ENCODE measurements at places on chromosomes 12 and 14.

- DNase-seq, result peak; percentile 3
These were observed 1.1 kb downstream of the GCH1 start for GRCh38 chr14:54901380-54902142.

DNA sequence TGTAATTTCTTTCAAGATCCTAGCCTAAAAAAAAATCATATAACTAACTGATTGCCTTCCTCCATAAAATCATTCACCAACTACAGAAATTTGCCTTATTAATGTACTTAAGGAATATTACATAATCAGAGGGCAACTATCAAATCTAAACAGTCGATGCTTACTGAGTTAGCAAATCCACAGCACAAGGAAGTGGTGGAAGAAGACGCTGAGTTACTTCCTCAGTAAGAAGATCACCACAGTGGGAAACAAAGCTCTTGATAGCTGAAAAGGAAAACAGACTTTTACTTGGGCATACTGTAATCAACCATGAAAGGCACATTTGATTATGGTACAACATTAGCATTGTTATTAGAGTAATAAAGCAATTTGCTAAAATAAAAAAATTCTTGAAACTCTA is 48.7 kb downstream of the HEATR5A start:
- no peak for DNase-seq

DNA sequence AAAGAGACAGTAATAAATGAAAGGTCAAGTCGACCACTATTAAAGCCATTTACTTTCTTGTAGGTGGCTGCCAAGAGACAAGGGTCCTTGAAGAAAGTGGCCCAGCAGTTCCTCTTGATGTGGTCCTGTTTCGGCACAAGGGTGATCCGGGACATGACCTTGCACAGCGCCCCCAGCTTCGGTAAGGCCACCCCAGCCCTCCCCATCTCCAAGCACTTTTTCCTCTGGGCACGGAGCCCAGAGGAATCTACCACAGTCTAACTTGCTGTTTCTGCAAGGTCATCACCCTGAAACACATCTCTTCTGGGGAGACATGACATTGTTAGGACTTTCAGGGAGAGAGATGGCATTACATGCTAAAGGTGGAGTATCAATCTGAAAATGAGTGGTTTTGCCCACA is 53.8 kb upstream of the RIC8B start:
- DNase-seq, result no peak

DNA sequence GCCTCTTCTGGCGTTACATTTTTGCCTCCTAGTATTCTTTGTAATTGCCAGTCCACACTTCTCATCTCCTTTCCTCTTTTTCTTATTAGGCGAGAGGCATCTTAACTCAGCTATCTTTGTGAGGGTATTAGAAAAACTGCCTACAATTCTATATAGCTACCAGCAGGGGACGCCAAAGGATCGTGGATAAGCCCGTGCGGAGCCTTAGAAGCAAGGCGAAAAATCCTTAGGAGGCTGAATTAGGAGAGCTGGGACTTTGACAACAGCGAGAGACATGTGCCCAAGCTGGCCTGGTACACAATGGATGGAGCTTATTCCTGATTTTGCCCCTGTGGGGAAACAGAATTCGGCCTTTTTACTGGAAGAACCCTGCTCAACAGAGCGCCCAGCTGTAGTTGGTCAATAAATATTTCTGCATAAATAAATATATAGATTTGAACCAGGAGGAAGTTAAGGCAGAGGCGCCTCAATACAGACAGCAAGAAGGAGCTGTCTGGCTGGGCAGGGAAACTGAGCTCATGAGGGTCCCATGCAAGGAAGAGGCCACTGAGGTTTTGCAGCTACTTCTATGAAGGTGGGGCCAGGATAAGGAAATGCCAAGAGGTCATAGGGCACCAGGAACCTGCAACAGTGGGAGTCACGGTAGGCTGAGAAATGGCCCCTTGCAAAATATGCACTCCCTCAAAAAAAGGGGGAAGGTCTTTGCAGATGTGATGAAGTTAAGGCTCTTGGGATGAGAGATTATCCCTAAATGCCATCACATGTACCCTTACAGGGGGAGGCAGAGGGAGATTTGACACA is 14.6 kb upstream of the RBM19 start:
- DNase-seq, result no peak

GRCh38 chr14:77306851-77307496 is 13.7 kb downstream of the POMT2 start:
- DNase-seq, result no peak

GRCh38 chr14:50231475-50232275 is at the start of gene SOS2:
Gene SOS2, minus strand, starts transcription at chr14:50231578. Its CDS starts 295 bp downstream, at chr14:50231283.
- peak; percentile 74 for DNase-seq

DNA sequence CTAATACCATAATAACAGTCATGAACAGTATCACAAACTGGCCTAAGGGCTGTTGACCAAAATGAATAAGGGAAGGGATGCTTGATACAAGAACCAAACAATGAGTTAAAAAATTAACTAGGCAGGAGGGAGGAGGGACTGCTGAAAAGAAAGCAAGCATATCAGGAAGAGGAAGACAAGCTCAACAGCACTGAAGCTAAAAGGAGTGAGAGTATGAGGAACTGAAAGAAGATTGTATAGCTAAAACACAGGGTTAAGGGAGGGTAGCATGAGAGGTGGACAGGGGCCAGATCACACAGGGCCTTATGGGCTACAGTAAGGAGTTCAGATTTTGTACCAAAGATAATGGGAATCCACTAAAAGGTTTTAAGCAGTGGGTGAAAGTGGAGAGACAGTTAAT is 34.1 kb downstream of the ITGA7 start:
- DNase-seq, result no peak

GRCh38 chr14:22185191-22185590 is 403.8 kb downstream of the DAD1 start:
- DNase-seq, result no peak

- no peak for DNase-seq
These were observed 64.8 kb upstream of the TMEM260 start for GRCh38 chr14:56514663-56515371.

DNA sequence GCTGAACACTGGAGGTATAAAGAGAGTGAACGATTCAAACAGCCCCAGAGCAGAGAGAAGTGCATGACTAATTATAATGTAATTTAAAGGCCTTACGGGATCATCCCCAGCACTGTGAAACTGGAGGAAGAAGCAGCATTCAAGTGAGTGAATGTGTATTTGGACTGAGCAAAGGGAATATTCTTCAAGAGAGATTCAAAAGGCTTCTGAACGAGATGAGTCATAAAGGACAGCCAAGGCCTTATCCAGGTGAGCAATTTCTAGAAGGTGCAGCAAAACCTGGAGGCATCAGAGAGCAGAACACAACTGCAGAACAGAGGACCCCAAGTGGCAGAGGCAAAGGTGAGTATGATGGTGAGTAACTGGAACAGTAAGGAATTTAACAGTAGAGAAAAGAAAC is 127.2 kb downstream of the BCAT1 start:
- no peak for DNase-seq

GRCh38 chr12:104282109-104282508 is 21.4 kb upstream of the EID3 start:
- DNase-seq, result no peak

- DNase-seq, result no peak
These were observed 79.0 kb downstream of the DCAF5 start for GRCh38 chr14:69073915-69074314.

DNA sequence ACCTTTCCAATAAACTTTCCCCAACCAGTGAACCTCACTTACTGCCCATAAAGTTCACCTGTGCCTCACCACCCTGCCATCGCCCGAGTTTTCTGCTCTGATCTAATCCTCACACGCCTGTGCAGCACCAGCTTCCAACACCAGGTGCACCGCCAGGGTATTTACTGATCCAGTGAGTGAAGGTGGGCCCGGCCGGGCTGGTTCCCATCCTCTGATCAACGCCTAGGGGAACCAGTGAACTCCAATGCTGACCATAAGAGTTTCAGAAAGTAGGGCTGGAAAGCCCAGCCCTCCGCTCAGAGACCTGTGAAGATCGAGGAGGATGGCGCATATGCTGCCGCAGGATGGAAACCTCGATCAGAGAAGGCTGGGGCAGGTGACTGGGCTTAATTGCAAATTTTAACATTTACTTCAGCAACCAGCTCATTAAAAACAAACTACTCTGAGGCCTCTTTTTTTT is 685 bp upstream of the MYL6B start:
- peak; percentile 45 for DNase-seq

DNA sequence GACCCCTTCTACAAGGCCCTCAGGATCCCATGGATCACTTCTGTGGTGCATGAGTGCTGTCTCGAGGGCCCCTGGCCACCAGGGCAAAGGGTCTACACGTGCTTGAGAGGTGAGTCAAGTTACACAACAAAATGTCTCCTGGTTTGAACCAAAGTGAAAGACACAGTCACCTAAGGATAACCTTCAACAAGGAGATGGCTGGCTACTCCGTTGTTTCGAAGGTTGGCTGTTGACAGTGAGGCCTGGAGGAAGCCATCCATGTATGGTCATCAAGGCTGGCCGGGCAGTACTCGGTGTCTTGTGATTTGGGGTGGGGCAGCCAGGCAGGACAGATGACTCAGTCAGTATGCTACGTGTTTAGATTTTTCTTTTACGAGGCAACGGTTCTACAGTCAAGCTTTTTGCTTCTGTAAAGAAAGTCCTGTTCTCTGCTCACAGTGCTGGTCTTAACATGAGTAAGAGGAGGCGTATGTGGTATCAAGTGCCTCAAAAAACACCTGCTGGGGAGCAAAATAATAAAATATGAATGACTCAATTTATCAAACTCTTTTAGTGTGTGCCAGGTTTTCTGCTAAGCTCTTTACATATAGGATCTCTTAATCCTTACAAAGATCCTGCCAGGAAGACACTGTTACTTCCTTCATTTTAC is 18.0 kb upstream of the NT5DC3 start:
- DNase-seq, result no peak

DNA sequence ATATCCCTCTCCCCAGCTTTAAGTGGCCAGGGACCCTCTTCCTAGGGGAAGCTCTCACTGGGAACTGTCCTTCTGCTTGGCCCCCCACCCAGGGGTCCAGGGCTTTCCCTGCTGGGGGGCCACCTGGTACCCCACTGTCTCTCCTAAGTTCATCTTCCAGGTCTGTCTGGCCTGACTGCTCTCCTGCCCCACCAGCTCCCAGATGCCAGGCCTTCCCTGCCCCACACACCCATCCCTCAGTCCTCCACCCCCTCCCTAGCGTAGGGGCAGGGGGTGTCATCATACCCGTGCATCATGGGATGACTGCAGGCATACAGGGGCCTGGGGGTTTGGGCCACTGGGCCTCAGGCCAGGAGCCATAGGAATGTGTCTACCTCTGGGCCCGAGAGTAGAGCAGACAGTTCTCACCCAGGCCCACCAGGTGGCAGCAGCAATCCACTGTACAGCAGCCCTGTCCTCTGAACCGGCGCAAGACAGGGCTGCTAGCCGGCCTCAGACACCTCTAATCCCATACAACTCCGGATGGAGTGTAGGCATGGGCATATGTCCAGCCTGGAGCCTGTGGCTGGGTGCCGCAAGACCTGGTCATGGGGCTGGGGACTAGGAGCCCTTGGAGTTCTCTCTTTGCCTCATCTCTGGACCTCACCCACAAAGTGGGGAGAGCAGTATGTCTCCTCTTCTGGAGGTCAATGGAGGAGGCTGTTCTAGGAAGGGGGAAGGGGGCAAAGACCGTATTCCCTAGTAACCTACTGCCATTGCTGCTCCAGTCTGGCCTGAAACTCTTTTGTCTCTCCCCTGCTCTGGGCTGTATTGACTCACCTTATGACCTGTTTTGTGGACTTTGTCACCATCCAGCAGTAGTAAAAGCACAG is 10.0 kb upstream of the SMARCD1 start:
- DNase-seq, result peak; percentile 65

DNA sequence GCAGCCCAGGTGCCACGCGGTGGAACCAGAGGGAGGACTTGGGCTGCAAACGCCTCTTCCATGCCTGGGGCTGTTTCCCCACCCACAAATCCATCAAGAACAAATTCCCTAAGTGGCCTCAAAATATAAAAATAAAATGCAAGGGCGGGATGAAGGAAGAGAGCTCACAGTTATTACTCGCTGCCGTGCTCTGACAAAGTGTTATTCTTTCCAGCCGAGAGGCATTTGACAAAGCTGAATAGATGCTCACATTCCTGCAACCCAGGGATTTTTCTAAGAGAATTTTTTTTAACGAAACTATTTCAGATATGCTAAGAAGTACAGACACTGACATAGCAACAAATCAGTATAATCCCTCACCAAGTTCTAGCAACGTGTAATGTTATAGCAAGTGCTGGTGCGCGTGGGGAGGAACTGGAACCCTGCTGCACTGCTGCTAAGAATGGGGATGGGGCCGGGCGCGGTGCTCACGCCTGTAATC is 70.7 kb downstream of the SCARB1 start:
- DNase-seq, result no peak

- no peak for DNase-seq
These were observed 11.8 kb downstream of the TPH2 start for GRCh38 chr12:71950404-71950803.

DNA sequence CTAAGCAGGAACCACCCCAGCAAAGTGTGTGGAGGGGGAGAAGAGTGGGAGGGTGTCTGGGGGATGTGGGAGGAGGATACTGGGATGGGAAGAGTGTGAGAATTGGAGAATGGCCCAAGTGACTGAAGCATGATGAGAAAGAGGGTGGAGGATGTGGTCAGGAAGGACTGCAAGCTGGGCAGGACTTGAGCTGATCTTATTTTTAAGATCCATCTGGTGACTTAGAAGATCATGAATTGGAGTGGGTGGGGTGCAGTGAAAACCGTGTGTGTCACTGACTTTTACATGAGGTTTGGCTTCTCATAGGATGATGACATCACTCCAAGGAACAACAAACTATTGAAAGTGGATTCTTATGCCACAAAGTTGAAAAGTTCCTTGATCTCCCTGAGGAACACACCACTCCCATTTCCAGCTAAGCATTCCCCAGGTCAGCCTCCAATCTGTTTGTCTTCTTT is 287.5 kb downstream of the GALC start:
- DNase-seq, result no peak

DNA sequence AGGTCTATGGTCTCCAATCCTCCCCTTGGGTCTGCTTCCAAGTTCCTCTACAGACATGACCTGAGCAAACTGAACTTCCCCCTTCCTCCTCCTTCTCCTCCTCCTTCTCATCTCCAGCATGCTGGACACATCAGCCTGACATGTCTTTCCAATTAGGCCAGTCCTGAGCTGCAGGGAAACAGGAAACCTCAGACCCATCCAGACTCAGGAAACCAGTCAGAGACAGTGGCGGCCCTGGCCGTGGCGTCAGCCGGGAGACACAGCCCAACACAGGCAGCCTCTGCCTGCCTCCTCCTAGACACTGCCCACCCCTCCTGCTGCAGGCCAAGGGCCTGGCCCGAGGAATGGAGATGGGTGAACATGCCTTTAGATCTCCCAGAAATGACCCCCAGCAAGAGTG is 468.8 kb downstream of the BCL11B start:
- no peak for DNase-seq

DNA sequence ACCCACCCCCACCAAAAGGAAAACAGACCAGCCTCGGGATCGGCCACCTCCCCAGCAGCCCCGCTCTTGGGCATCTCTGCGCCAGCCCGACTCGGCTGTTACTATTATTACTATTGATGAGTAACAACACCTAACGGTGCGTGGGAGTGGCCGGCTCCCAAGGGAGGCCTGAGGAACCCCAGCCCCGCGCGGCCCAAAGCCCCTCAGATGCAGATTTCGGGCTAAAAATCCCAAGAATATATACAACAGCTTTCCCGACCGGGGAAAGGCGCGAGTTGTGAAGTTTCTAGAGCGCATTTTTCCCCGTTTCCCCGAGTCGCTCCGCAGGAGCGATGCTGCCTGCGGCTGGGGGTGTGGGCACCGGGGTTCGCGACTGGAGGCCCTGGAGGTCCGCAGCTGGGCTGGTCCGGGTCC is 565 bp downstream of the NT5DC3 start:
- no peak for DNase-seq
